Stimulated activated CD8-positive, alpha-beta memory T cell treated with anti-CD3 and anti-CD28 coated beads, Interleukin-7, amount 100 ng/mL, for 4 hours (primary cell): ENCODE measurements at places on chromosomes 1 and 21.

DNA sequence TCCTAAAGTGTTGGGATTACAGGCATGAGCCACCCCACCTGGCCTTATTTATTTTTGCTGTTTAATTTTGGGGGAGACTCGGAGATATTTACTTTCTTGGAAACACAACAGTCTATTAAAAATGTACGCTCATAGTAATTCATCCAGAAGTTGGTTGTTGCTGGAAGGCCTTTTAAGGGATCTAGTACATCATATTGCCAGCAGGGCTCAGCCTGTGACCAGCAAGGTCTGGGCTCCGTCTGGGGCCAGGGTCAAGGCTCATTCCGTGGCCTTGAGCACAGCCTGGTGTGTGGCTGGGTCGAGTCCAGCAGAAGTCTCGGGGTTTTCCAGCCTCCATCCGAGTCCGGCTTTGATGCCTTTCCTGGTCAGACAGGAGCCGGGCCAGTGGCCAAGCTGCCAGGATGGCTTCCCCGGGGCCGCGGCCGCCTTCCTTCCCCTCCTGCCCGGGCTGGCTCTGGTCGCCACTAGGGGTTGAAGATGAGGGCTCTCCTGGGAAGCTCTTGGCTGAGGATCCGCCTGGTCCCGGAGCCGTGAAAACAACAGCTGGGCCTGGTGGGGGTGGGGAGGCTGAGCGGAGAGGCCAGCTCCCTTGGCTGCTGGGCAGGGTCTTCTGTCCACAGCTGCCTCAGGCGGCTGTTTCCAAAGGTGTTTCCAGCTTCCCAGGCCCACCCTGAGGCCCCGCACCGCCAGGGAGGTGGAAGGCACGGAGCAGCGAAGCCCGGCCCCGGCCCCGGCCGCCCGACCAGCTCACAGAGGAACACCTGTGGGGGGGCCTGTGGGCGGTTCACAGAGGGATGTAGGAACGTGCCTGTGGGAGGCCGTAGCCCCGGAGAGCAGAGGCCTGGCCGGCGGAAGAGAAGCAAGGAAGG, 5.1 kb upstream of the VWA1 start:
- DNase-seq: no peak

GRCh38 chr1:155451199-155451598, 111.4 kb downstream of the ASH1L start:
- no peak for DNase-seq

GRCh38 chr1:172882791-172883386, 167.9 kb downstream of the TNFSF18 start:
- no peak for DNase-seq

DNA sequence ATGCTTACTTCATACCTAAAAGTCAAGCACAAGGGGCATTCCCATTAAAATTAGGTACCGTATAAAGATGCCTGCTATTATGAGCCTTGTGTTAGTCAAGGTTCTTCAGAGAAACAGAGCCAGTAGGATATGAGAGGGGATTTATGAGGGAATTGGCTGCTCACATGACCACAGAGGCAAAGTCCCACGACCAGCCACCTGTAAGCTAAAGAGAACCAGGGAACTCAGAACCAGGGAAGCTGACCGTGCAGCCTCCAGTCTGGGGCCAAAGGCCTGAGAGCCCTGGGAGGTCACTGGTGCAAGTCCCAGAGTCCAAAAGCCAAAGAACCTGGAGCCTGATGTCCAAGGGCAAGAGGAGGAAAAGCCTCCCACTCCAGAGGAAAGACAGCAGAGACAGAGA, 20.0 kb downstream of the PIGM start:
- no peak for DNase-seq

DNA sequence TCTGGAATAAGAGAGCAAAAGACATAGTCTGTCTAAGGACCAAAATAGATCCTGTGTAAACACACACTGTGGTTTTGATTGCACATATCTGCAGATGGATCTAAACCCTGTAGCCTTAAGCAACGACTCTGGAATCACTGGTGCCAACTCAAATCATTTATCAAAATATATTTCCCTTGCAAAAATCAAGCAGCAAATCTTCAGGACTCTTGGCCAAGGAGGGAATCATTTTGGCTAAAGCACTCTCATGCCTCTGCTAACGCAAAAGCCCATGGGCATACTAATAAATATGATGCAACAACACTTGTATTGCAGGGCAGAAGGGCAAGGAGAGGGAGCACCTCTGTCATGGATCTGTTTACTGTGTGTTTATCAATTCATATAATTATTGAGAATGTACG, 155.4 kb upstream of the DUSP10 start:
- DNase-seq: no peak

DNA sequence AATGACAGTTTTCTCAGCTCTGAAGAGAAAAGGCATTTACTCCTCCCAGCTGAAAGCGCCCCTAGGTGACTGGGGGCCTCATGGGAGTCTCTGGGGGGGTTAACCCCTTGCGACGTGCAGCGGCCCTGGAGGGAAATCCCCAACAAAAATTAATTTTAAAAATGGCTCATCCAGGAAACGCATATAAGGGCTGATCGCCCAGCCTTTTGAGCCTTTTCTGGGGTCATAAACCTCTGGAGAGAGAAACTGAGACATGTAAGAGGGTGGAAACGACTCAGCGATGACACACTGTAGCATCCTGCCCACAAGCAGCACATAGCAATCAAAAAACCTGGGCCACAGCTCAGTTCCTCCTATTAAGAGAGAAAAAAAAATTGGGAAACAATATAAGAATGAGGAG, 20.4 kb upstream of the HPDL start:
- DNase-seq: no peak

DNA sequence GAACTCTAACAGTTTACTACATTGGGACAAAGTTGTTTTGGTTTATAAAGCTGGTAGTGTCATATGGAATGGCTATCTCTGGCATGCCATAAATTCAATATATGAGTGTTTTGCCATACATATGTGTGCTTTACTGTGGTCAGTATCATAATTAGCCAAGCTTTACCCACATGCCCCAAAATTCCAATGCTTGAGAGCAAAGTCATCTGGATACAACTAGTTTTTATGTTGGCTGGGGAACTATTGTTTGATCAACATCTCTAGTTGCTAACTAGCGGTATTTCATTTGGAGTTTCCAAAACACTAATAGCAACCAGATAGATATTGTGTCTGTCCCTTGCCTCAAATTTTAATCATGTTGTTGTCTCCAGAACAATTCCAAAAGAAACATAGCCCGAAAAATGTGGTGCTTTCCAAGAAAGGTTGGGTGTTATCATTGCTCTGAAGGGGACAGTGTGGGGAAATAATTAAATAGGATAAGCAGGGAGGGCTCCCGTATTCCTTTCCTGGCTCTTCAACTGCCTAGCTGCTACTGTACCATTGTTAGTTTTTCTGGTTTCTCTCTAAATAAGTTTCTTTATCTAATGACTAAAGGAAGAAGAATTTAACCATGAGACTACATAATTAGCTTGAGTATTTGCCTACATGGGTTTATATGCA, 136.1 kb downstream of the TGFB2 start:
- no peak for DNase-seq

DNA sequence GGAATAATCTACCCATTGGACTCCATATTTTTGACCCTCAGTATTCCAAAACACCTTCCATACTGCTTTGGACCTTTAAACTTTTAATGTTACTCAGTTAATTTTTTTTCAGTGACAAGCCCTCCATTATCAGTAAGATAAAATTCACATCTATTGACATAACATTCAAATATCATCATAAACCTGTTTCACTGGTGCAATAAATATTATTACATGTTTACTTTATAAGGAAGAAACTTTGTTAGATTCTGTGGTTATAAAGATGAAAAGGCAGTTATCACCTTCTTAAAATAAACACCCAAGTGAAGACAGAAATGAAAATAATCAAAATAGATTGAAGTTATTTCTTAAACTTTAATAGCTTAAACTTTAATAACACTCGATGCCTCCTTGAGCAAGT, 758.5 kb upstream of the ADGRL2 start:
- DNase-seq: no peak

DNA sequence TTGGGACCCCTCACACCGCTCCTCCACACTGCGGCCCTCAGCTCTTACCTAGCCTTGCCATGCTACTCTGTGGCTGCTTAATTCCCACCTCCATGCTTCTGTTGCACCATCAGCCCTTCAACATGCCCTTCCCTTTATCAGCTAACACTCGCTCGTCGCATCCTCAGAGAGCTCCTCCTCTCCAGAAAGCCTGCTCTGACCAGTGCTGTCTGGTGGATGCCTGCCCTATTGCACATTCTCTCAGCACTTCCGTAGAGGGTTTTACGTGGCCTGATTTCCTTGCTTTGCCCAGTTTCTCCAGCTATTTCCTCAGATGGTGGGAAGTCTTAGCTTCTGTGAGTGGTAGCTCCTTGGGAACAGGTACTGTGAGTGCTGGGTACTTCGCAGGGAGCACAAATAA, 10.3 kb upstream of the LAD1 start:
- DNase-seq: no peak

DNA sequence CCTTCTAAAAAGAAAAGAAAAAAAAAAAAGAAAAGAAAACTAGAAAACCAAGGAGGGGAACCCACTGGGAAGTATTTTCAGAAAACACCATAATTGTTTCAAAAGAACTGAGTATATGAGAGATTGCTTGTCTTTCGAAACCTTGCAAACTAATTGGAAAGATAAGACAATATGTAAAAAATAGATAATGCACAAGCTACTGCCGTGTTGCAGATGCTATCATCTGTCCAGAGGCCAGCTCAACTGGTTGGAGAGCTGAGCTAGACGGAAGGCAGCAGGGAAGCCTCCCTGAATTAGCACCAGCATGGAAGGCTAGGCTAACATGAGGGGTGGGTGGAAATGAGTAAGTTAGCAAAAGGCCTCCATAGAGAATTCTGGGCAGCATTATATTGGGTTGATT, 16.2 kb upstream of the CACHD1 start:
- DNase-seq: no peak

GRCh38 chr1:76503736-76504135, 363.5 kb upstream of the ST6GALNAC5 start:
- DNase-seq: no peak

DNA sequence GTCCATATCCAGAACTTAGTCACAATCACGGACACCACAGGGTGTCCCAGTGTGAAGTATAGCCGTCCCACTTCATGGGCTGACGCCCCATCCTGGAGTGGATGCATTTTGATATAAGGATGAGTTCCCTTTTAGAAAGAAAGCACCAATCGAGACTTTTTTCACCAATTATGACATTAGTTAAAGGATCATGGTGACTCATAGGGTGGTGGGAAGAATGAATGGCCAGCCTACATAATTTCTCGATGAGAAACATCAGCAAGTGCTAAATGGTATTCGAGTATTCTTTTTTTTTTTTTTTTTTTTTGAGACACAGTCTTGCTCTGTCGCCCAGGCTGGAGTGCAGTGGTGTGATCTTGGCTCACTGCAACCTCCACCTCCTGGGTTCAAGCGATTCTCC, 38.5 kb upstream of the USP1 start:
- DNase-seq: no peak

DNA sequence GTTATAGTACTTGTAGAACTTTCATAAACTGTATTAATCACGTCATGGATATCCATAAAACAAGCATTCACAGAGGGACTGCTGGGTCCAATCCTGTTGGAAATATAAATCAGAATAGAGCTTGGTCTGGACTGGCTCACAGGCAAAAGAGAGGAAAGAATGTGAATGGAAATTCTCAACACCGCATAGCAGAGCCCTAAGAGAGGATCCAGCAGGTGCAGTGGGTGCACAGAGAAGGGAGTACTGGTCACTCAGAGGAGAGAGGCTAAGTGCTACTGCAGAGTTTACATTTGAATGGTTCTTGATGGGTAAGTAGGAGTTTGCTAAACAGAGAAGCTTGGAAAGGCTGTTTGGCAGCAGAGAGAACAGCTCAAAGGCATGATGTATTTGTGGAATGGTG, 231.7 kb downstream of the PAPPA2 start:
- no peak for DNase-seq

- DNase-seq: no peak
Observed at GRCh38 chr1:178371933-178372388, 124.8 kb downstream of the CLEC20A start.

DNA sequence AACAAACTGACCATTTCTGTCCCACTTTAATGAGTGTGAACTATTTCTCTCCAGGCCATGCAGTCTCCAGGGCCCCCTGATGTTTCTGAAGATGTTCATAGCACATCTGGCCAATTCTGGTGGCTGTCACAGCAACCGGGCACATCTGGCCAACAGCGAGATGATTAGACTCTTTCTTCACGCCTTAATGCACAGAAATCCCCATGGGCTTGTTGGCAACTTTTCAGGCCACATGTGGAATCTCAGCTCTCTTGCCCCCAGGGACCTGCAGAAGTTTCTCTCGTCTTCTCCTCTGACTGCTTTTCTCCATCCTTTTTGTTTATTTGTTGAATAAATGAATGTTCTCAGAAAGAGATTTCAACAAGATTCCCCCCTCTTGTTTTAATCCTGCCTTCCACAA, 71.2 kb upstream of the HMGB4 start:
- no peak for DNase-seq

DNA sequence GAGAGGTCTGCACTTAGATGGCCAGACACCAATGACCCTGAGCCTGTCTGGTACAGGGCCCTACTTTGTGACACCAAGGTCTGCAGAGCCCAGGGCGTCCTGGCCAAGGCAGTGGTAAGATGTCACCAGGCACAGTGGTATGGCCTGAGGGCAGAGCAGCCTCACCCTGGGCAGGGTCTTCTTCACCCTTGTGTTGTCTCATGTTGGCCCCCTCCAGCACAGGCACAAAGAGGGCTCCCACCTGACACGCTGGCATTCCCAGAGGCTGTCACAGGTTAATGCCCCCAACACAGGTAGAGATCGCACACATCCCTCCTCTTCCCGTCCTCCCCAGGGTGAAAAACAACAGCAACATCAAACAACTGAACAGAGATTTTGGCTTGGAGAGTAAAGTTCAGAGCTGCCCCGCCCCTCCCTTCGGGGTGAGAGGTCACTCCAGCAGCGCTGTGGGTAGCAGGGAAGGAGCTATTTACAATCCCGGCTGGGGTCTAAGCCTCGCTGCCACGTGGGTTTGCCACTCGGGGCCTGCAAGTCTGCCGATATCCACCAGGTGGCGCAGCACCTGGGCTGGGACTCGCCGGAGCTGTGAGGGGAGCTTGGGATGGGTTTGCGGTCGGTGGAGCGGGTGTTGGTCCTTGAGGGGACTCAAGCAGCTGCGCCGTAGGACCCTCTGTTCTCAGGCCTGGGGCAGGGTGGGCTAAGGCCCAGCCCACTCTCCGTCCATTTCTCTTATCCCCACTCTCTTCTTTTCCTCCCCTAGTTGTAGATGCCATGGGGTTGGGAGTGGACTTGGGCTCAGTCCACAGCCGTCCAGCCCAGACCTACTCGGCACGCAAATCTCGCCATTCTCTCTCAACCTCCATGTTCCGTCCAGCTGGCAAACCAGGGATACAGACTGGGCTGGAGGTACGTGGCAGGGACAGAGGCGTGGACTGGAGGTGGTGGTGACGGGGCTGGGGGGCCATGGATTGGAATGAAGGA, 12.7 kb downstream of the EFNA3 start:
- peak; percentile 62 for DNase-seq

- no peak for DNase-seq
Observed at GRCh38 chr1:248376916-248377315, 1.4 kb downstream of the OR2T6 start.

DNA sequence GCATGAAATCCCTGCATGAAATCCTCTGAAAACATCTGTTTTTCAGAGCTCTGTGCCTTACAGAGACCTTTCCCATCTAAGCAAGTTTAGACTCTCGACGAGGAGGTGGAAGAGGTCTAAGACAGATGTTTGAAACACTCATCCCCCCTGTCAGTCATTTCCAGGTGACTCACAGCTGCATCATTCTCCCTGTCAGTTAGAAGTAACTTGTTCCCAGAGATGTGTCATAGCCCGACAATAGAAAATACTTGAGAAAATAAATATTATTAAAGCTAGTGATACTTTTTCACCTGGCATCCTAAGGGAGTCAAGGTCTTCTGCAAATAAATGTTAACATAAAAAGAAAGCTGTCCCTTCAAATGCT, 41.6 kb upstream of the SEC16B start:
- no peak for DNase-seq
